ENCODE measurements at places on chromosomes 3 and 15. TPM values are rescaled to one million over a fixed set of nuclear protein-coding genes. Genes with fewer than 3 reads are reported as not detected.
A peak's percentile ranks its signal among the peaks of the same experiment; 100 is the strongest.

USP50 gene
- not detected for total RNA-seq

SKOR1 gene
- 0.18 TPM for total RNA-seq

IL20RB gene
- total RNA-seq: 0.93 TPM

RBP2 gene
- total RNA-seq: not detected

KLHL40 gene
- total RNA-seq: not detected

SERPINI2 gene
- not detected for total RNA-seq

TGM5 gene
- total RNA-seq: not detected

THRB gene
- not detected for total RNA-seq

ATP2C1 gene
- total RNA-seq: 47.4 TPM

GOLGA6B gene
- not detected for total RNA-seq

AZI2 gene
- 52.3 TPM for total RNA-seq

PLOD2 gene
- total RNA-seq: 1.1 TPM

ARHGEF26 gene
- 0.16 TPM for total RNA-seq

GRCh38 chr3:141399200-141399599 lies 30.9 kb downstream of the ZBTB38 start:
- no peak for DNase-seq

DNA sequence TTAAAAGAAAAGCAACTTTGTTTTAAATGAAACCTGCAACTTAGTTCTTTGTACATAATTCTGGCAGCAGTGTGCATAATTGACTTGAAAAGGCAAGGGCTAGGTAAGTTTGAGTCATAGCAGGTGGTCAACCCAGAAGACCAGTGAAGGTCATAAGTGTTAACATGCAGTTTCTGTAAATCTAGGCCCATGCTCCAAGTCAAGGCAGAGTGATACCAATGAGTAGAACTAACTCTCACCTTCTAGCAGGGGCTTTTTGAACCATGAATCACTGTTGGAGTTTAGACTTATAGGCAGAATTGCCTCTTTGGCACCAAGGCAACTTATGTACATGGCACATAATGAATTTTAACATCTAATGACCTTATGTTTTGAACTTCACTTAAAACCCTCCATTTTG lies 29.5 kb upstream of the IL20RB start:
- no peak for DNase-seq

DNA sequence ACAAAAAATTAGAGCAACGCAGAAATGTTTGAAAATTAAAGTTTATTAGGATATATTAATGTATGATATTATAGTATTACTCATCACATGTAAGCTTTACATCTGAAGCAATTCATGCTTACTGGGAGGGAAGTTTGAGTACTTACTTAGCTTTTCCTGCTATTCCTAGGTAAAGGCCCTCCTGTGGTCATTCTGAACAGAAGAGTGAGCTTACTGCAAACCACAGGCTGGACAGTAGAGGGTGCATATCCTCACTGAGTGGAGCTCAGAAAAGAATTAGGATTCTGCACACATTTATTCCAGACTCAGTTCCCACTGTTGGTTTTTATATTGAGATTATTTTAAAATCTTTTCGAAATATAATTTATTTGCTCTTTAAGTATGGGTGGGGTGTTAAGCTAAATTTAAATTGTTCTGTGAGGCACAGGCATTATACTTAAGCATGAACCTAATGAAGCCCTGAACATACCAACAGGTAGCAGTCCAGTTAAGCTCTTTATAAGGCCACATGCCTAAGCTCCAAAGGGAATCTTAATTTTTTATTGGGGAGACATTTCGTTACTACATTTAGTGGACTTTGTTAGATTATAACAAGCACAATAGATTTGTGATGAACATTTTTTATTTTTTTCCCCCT lies 10.2 kb downstream of the MRPS22 start:
- no peak for DNase-seq

DNA sequence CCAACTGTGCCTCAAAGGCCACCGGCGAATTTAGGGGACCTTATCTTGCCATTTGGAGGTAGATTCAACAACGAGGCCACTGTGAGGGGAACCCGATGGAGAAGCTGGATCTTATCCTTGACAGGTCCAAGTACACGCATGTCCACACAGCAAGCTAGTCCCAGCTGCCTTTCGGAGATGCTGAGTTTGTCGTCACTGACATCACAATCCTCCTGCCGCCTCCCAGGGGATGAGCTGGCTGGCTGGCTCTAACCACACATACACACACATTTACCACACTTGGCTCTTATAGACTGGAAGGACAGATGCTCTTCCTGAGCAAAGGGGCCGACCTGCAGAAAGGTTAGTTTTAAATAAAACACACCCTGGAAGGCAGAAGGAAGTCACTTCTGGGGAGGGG lies 176.3 kb downstream of the STT3B start:
- no peak for DNase-seq

GRCh38 chr3:85740561-85740960 lies 781.8 kb downstream of the CADM2 start:
- DNase-seq: no peak

- DNase-seq: no peak
Measured at GRCh38 chr3:48305396-48305795, 28.1 kb downstream of the SPINK8 start.

- DNase-seq: no peak
Measured at GRCh38 chr15:42083605-42083908, 10.8 kb downstream of the PLA2G4D start.

- no peak for DNase-seq
Measured at GRCh38 chr3:60847791-60848190, 403.5 kb downstream of the FHIT start.

DNA sequence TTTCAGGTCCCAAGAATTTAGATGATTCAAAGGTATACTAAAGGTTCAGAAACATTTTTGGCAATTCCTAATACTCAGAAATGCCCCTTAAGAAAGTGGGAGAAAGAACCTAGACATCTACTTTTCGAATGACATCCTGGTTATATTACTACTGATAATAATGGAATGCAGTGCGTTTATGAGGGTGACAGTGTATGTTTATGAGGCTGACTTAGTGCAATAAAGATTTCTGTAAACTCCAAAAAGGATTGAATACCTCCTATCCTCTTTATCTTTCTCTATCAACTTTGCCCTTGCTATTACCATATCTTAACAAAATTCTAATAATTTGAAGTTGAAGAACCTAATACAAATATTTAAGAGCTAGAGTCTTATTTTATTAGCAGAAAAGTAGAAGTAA lies 348.9 kb upstream of the EPHA6 start:
- DNase-seq: no peak

DNA sequence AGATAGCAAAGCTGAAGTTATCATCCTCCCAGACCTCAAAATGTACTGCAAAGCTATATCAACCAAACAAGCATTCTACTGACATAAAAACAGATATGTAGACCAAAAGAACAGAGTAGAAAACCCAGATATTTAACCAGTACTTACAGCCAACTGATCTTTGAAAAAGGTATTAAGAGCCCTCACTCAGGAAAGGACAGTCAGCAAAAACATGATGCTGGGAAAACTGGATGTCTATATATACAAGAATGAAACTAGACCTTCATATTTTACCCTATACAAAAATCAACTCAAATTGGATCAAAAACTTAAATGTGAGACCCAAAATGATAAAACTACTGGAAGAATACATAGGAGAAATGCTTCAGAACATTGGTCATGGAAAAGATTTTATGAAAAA lies 87.5 kb upstream of the MME start:
- no peak for DNase-seq

GRCh38 chr3:66326340-66326739 lies 105.5 kb downstream of the SLC25A26 start:
- no peak for DNase-seq

DNA sequence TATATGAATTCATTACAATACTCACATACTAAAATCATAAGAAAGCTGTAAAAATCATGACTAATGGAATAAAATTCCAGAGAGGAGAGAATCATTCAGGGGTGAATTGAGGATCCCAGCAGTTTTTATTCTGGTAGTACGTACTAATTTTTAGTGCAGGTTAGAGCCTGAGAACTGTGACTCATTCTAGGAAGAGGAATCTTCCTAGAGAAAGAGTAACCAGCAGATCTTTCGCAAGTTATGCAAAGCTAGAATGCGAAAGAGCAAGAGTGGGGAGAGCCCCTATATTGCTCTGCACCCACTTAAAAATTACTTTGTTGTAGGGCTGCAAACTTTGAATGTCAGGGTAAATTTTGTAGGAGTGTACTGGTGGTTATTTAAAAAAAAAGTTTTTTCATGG lies 303.6 kb upstream of the ARPP21 start:
- no peak for DNase-seq

GRCh38 chr15:38354315-38354929 lies 99.5 kb upstream of the FAM98B start:
- DNase-seq: peak; percentile 75

- no peak for DNase-seq
Measured at GRCh38 chr3:51798411-51798963, 19.4 kb upstream of the IQCF6 start.

GRCh38 chr3:188342991-188343732 lies 189.2 kb downstream of the LPP start:
- DNase-seq: no peak

- no peak for DNase-seq
Measured at GRCh38 chr15:53829923-53830459, 70.5 kb upstream of the WDR72 start.

DNA sequence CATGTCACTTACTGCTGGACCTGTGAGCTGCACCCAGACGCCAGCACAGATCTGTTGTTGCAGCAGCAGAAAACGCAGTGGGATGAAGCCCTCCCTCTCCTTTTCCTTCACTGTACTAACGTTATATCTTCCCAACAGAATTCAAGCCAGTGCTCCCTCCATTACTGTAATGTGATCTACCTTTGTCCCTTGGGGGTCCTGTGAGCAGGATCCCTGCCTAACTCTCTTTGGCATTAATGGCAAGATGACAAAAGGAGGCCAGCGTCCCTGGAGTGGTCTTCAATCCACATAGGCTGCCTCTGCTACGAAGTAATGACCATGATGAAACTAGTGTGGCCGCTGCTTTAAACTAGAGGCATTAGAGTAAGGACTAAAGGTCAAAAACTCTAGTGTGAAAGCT lies 69.3 kb upstream of the SOX14 start:
- no peak for DNase-seq

DNA sequence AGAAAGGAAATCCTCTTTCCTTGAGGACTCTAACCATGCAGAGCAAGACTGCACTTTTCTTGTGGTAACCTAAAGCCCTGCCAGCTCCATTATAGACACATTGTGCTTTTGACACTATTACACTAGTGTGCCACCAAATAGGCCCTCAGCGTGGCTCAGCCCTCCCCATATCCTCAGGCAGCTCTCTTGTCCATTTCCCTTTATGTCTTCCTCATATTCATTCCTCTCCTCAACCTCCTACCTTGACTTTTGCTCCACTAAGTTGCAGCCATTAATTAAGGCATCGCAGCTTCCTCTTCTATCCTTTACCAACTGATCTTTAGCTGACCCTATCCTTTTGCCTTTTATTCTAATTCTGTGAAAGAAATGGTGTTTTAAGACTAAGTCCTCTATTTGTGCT lies 3.7 kb downstream of the ATG7 start:
- no peak for DNase-seq

- DNase-seq: no peak
Measured at GRCh38 chr3:10396931-10397330, 76.0 kb upstream of the SEC13 start.

DNA sequence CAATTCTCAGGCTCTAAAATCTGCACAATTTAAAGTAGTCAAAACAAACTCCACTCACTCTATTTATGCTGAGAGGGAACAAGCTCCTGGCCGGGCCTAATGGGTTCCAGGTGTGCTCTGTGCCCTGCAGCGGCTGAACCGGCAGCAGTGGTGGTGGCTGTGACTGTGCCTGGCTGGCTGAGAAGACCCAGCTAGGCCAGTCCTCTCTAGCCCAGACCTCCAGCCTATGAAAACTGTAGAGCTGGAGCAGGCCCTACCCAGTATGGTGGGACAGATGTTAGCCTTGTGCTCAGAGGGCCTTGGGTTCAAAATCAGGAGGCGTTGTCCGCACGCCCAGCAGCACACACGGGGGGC lies 37.0 kb downstream of the EPHB3 start:
- DNase-seq: no peak

- no peak for DNase-seq
Measured at GRCh38 chr15:100308213-100308600, 33.6 kb downstream of the ADAMTS17 start.
